MCF 10A (cell line): ENCODE measurements at places on chromosomes 3 and 15. TPM values are rescaled to one million over a fixed set of nuclear protein-coding genes. Genes with fewer than 3 reads are reported as not detected.

CHRD gene
- not detected in 2 replicates for total RNA-seq

CCR4 gene
- total RNA-seq: not detected in 2 replicates

- no peak overlapping the region for H3K4me3 ChIP-seq
- DNase-seq: no peak
- no peaks in the 10 kb centered on the region for H3K36me3 ChIP-seq
- no peak overlapping the region for H3K27ac ChIP-seq
- H3K4me1 ChIP-seq: peaks cover under 1% of the 10 kb centered on the region
Observed at GRCh38 chr3:74518610-74519009, 95.8 kb downstream of the CNTN3 start.

GPR156 gene
- 0.72 and 1.0 TPM in 2 replicates for total RNA-seq

DNA sequence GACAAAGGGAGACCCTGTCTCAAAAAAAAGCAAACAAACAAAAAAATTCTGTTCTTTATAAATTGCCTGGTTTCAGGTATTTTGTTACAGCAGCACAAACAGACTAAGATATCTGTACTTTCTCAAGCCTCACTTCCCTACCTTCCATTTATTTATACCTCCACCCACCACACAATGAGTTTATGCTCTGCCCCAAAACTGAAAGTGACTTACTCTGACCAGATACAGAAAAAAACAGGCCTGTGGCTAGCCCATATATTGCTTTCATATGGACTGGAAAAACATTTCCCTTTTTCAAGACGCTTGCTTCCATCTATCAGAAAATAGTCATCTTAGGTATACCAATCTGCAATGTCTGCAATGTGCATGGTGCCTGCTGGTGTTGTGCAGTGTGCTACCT lies 8.7 kb upstream of the GPD1L start:
- no peak overlapping the region for H3K4me3 ChIP-seq
- H3K27ac ChIP-seq: no peak overlapping the region
- no peaks in the 10 kb centered on the region for H3K4me1 ChIP-seq

RLBP1 gene
- not detected in 2 replicates for total RNA-seq

- H3K27ac ChIP-seq: peak overlapping the region; percentile 81
- peaks cover 24% of the 10 kb centered on the region for H3K4me1 ChIP-seq
- DNase-seq: peak; percentile 86
- H3K36me3 ChIP-seq: peaks cover 4% of the 10 kb centered on the region
- H3K27me3 ChIP-seq: no peaks in the 10 kb centered on the region
- peak overlapping the region; percentile 48 for H3K4me3 ChIP-seq
Observed at GRCh38 chr3:24299806-24300626, 194.6 kb downstream of the THRB start.

- peaks cover 27% of the 10 kb centered on the region for H3K4me1 ChIP-seq
- no peaks in the 10 kb centered on the region for H3K36me3 ChIP-seq
- H3K27ac ChIP-seq: no peak overlapping the region
- H3K27me3 ChIP-seq: no peaks in the 10 kb centered on the region
- H3K4me3 ChIP-seq: no peak overlapping the region
Observed at GRCh38 chr3:108133858-108134554, 43.2 kb upstream of the CD47 start.

GRCh38 chr3:64685800-64686445 lies 1.9 kb downstream of the ADAMTS9 start:
- H3K27me3 ChIP-seq: no peaks in the 10 kb centered on the region
- H3K27ac ChIP-seq: peak overlapping the region; percentile 83
- peaks cover 16% of the 10 kb centered on the region for H3K4me1 ChIP-seq
- peak; percentile 91 for DNase-seq

GRCh38 chr15:55992769-55993110 lies 672 bp downstream of the NEDD4 start:
- no peak for DNase-seq
- peak overlapping the region; percentile 83 for H3K4me3 ChIP-seq
- H3K27ac ChIP-seq: peak overlapping the region; percentile 72
- H3K4me1 ChIP-seq: peaks cover 35% of the 10 kb centered on the region
- H3K36me3 ChIP-seq: peaks cover 20% of the 10 kb centered on the region

GRCh38 chr15:83746231-83746630 lies 92.3 kb downstream of the ADAMTSL3 start:
- H3K4me3 ChIP-seq: no peak overlapping the region
- H3K27me3 ChIP-seq: no peaks in the 10 kb centered on the region
- peaks cover 10% of the 10 kb centered on the region for H3K4me1 ChIP-seq
- peak; percentile 22 for DNase-seq

DNA sequence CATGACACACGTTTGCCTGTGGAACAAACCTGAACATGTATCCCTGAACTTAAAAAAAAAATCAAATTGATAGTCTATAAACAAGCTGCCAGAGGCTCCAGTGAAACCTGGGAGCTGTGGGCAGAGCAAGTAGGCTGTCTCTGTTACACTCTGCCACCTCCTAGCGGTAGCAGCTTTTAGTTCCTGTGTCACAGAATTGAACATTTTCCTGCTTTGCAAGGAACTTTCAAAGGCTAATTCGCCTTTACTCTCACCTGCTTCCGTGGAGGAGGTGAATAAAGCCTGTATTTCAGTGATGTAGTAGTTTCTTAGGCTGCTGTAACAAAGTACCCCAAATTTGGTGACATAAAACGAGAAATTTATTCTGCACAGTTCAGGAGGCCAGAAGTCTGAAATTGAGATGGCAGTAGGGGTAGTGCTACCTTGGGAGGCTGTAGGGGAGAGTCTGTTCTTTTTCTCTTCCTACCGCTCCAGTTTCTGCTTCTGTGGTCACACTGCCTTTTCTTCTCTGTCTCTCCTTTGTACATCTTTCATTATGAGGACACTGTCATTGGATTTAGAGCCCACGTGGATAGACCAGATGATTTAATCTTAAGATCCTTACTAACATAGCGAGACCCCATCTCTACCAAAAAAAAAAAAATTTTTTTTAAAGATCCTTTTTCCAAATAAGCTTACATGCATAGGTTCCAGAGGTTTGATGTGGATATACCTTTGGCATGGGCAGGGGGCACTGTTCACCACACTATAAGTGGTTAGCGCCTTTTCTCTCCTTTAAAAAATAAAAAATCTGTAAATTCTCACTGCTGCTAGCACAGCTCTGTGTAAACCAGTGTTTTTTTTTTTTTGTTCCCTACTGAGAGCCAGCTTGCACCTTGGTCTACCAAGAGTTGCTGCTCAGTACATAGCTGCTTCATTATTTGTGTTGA lies 25.3 kb downstream of the FBXO22 start:
- DNase-seq: peak; percentile 67
- no peak overlapping the region for H3K4me3 ChIP-seq
- H3K27me3 ChIP-seq: no peaks in the 10 kb centered on the region
- peaks cover 11% of the 10 kb centered on the region for H3K4me1 ChIP-seq
- H3K27ac ChIP-seq: peak overlapping the region; percentile 7

C2CD4A gene
- total RNA-seq: 0.16 TPM in 1 of 2 replicates, not detected in the other

GRCh38 chr15:81812456-81812855 lies 233.4 kb downstream of the MEX3B start:
- no peaks in the 10 kb centered on the region for H3K36me3 ChIP-seq
- H3K27ac ChIP-seq: no peak overlapping the region
- H3K4me3 ChIP-seq: no peak overlapping the region

ECE2 gene
- total RNA-seq: not detected in 2 replicates

DNA sequence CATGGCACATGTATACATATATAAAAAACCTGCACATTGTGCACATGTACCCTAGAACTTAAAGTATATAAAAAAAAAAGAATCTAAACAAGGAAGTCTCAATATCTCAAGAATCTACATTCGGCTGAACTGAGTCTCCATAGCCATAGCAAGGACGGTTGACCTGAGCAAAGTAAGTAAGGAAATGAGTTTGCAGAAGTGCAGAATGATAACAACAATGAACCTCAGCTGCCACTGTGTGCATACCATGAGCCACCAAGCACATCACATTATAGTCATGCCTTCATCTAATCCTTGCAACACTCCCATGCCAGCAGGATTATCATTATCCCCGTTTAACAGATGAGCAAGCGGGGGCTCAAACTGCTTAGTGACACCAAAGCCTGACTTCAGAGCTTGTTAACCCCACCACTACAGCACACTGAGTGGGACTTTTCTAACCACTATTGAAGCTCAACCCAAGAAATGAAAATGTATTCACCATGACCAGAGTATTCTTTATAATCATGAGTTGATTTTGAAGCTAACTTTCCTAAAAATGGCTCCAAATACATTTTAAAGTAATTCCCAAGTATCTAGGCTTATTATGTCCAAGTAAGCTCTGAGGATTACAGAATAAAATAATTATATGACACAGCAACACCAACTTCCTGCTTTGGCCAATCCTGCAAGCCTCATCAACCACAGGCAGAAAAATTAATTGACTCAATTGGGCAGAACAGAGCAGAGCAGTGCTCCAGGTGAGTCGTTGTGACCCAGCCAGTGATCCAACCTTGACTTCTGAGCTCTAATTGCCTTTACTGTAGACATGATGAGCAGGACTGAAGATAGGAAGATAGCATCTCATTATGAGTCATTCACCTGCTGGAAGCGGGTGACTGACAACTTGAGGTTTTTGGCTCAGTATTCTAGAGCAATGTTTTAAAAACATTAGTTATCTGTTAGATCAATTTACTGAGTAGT lies 47.3 kb upstream of the IL12A start:
- H3K27ac ChIP-seq: peak overlapping the region; percentile 10
- DNase-seq: peak; percentile 20
- no peaks in the 10 kb centered on the region for H3K36me3 ChIP-seq
- H3K27me3 ChIP-seq: no peaks in the 10 kb centered on the region

GRCh38 chr3:45705839-45706808 lies 16.9 kb downstream of the SACM1L start:
- peaks cover 56% of the 10 kb centered on the region for H3K36me3 ChIP-seq
- H3K4me1 ChIP-seq: peaks cover 10% of the 10 kb centered on the region
- peak overlapping the region; percentile 9 for H3K27ac ChIP-seq
- no peaks in the 10 kb centered on the region for H3K27me3 ChIP-seq
- no peak for DNase-seq
- H3K4me3 ChIP-seq: no peak overlapping the region

DNA sequence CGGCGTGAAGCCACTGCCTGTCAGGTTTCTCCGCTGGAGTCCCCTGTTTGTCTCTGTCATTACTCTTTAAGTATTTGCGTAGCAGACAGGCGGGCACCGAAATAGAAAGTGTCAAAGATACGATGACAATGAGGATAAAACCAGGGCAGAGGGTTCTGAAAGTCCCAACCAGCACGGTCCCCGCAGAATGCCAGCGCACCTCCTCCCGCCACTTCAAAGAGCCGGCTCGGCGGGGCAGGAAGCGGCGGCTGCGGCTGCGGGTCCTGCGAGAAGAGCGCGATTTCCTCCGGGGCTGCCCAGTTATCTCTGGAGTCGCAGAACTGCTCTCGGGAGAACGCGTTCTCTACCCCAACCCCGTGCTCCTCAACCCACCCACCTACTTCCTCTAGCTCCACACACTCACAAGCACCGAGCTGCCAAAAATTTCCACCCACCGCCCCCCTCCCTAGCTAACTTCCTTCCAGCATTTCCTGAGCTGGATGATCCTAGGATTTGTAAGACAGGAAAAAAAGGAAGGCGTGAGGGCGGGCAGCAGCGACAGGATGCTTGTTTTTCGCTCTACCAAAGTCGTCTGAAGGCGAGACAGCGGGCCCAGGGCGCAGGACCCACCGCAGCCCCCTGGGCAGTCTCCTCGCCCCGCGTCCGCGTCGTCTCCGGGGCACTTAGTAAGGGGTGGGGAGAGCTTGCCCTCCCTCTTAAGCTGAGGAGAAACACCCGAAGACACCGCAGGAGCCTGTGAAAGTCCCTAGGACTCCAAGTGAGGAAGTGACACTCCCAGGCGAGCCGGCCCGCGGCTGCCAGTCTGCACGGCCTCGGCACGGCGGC lies at the start of gene ARHGAP31:
TSS of gene ARHGAP31 (plus strand) at position 513 of the 825 bp plus-strand sequence. CDS start 522 bp downstream, outside the sequence.
- H3K27ac ChIP-seq: peak within 1 kb of the TSS; percentile 63
- H3K4me1 ChIP-seq: peaks cover 13% of the 10 kb centered on the region
- peaks cover 6% of the 10 kb centered on the region for H3K36me3 ChIP-seq
- DNase-seq: peak; percentile 51
- no peaks in the 10 kb centered on the region for H3K27me3 ChIP-seq

CLRN1 gene
- total RNA-seq: not detected in 2 replicates

DNA sequence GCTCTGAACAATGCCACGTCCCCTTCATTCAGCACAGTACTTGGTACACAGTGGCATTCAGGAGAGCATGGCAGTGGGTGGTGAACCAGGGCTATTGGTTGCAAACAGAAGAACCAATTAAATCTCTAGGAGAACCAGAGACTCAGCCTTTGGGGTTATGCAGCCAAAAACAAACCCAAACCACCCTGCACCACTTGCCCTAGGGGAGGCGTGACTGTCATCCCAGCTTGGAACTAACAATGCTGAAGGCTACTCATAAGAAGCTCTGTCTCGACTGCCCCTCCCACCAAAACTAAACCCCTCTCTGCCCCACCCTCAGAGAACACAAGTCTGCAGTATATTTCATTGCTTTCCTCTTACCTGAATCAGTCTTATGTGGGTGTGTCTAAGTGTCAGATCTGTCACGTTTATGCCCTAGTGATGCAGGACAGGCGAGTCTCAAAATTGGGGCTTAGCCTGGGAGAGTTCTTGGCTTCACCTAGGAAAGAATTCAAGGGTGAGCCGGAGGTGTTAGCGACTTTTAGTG lies 15.2 kb upstream of the KLHL40 start:
- H3K36me3 ChIP-seq: peaks cover 7% of the 10 kb centered on the region
- peaks cover 6% of the 10 kb centered on the region for H3K4me1 ChIP-seq
- no peak overlapping the region for H3K4me3 ChIP-seq
- DNase-seq: no peak
